Inflammatory macrophage treated with lipopolysaccharide for 1 hour (primary cell): ENCODE measurements at places on chromosomes 2 and 18.

DNA sequence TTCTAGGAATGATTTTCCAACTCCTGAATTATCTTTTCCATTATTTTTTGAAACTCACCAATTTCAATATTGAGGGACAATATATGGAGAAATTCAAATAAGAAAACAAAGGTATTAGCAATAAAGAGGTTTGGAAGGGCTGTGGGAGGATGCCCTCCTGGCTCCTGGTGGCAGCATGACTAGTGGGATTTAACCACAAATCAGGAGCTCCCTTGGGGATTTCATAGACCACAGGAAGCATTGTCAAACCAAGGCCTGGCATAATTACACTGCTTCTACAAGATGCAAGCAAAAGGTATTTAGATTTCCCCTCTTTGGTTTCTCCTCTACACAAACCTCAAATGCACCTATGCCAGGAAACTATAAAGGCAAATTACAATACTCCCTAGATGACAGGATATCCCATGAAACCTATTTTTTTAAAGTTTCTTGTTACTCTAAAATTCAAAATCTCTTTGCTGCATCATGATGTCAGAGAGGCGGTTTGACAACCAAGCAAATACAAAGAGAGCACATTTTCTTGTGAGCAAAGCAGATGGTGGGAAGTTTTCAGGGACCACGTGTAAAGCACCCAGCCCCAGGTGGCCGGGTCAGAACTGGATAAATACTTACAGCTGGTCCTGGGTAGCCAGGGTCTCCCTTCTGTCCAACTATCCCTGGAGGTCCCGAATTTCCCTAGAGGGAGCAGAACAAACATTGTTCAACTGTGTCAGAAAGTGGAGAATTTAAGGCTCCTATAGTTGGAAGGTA is 67.9 kb downstream of the COL6A3 start:
- DNase-seq = no peak

DNA sequence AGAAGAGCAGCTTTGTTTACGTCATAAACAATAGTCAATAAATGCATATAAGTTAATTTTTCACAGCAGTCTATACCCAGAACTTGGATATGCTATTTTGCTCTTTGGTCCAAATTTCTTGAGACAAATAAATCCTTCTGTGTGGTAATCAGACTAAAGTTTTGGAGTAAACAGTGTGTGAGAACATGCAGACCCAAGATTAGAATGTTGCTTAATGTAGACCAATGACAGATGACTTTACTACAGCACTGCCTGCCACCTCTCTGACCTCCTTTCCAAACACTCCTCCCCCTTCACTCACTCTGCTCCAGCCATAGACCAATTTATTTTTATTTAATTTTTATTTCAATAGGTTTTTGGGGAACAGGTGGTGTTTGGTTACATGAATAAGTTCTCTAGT is 115.3 kb upstream of the TANK start:
- no peak for DNase-seq

GRCh38 chr18:56139792-56140254 is 498.6 kb downstream of the TXNL1 start:
- DNase-seq = no peak

DNA sequence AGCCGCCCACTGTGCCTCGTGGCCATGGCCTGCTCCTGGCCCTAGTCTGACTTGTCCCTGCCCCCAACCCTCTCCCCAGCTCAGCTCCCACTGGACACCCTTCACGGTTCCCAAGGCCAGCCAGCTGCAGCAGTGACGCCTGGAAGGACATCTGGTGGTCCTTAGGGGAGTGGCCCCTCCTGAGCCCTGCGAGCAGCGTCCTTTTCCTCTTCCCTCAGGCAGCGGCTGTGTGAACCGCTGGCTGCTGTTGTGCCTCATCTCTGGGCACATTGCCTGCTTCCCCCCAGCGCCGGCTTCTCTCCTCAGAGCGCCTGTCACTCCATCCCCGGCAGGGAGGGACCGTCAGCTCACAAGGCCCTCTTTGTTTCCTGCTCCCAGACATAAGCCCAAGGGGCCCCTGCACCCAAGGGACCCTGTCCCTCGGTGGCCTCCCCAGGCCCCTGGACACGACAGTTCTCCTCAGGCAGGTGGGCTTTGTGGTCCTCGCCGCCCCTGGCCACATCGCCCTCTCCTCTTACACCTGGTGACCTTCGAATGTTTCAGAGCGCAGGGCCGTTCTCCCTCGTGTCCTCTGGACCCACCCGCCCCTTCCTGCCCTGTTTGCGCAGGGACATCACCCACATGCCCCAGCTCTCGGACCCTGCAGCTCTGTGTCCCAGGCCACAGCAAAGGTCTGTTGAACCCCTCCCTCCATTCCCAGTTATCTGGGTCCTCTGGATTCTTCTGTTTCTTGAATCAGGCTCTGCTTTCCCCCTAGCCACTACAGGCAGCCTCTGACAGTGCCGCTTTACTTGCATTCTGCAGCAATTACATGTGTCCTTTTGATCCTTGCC is 35.8 kb downstream of the ANO7 start:
- no peak for DNase-seq

- no peak for DNase-seq
Measured at GRCh38 chr18:42064109-42064508, 109.1 kb downstream of the PIK3C3 start.

DNA sequence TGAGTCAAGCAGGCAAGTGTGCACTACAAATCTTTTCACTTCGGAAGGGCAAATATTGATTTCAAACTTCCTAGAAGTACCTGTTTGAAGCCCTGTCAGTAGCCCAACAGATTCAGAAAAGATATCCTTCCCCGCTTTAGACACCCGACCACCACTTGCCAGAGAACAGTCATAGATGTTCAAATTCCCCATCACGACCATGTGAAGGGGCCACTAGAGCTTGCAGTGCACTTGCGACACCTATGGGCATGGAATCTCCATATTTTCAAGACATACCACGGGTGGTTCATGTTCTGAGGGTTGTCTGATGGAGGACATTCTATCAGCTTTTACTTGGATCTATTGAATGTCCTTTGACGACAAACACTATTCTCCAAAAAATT is 23.8 kb downstream of the GNLY start:
- DNase-seq = peak; percentile 61

DNA sequence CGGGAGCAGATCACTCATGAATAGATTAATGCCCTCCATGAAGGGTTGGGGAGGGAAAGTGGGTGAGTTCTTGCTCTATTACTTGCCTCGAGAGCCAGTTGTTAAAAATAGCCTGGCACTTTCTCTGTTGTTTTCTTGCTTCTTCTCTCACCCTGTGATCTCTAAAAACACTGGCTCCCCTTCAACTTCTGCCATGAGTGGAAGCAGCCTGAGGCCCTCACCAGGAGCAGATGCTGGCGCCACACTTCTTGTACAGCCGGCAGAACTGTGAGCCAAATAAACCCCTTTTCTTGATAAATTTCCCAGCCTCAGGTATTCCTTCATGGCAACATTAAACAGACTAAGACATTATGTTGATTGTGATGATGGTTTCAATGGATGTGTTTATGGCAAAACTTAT is 307.0 kb downstream of the PIEZO2 start:
- no peak for DNase-seq

DNA sequence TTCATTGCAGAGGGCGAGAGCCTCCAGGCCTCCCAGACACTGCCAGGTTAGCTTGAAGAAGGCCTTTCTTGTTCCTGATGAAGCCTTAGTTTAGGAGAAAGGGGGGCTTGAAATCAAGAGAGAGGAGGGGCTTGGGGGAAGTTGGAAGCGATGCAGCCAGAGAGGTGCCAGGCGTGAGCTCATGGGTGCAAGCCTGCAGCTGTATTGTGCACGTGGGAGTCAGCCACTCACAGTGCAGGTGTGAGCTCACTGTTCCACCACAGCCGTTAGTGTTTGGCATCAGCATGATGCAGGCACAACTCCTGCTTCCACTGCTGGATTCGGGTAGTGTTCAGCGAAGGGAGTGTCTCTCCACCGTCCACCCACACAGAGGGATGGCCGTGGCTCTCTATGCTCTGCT is 68.4 kb upstream of the ALPP start:
- no peak for DNase-seq

DNA sequence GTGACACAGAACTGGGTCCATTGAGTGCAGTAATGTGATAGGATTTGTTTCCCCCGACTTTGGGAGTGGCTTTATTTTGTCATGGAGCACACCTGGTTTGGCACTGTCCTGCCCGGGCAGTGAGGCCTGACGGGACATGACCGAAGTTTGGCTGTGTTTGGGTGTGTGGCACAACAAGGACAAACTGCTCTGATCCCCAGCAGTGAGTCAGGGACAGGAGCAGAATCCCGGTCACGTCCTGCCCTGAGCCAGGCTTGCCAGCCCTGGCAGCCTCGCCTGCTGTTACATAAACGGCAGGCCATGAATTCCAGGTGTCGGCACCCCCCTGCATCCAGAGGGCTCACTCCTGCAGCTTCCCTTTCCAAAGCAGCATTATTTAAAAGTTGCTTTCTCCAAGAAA is 45.7 kb downstream of the IMPA2 start:
- DNase-seq = no peak

DNA sequence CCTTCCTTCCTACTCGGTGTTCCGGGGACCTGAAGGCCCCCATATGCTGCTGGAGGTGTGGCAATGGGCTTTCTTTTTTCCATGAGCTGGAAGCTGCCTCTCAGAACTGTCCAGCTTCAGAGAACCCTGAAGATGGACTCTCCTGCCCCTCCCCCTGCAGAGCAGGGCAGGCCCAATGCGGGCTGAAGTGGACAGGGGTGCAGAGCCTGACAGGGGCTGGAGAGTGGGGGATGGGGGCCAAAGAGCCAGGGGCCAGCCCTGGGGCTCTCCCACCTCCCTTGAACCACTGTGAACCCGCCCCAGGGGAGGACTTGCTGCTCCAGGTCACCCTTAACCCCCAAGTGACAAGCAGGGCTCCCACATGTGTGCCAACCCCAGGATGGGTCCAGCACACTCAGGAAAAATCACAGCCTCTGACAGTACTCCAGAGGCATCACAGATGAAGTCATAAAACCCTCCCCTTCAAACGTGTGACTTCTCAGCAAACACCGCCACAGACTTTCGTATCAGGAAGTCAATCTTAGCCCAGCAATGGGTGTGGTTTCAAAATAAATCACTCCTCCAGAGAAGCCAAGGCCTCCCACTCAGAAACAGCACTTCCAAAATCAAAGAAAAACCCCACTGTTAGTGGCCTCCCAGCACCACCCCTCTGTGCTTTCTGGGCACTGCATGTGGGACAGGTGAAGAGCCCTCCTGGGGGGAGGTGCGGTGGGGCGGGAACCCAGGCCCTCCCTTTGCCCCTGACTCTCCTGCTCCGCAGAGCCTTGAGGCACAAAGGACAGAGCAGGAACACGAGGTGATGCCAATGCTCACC is 135.8 kb downstream of the HDAC4 start:
- peak; percentile 79 for DNase-seq

GRCh38 chr18:73531601-73532000 is 616.0 kb downstream of the FBXO15 start:
- no peak for DNase-seq

DNA sequence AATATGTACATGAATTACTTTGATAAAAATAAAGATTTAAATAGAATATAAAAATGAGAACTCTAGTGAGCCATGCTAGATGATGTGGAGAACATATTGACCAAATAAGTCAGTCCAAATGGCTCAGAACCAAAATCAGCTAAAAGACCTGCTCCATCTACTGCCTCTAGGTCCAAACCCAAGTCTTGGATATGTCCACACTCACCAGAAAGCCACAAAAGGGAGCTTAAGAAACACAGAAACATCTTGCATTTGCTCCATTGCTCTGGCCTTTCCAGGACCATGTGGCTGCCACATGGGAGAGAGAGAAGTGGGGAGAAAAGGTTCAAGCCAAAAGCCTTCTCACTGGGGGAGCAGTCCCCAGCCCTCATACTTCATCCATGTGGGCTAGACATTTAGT is 272.5 kb downstream of the DYSF start:
- DNase-seq = no peak

DNA sequence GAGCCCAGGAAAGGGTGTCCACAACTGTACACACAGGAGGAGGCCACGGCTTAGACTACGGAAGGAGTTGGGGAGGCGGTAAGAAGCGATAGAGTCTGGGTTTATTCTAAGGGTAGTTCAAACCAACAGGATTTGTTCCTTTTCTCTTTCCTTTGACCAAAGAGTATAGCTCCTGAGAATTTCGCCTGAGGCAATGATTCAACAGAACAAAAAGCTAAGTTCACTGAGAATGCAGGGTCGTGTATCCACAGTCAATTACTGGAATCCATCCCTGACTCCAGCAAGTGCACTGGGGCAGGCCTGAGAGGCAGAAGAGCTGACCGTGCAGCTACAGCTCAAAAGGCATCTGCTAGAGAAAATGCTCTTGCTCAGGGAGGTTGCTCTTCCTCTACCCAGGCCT is 140.9 kb downstream of the TFCP2L1 start:
- no peak for DNase-seq

GRCh38 chr2:225893151-225893550 is 493.6 kb downstream of the NYAP2 start:
- no peak for DNase-seq

DNA sequence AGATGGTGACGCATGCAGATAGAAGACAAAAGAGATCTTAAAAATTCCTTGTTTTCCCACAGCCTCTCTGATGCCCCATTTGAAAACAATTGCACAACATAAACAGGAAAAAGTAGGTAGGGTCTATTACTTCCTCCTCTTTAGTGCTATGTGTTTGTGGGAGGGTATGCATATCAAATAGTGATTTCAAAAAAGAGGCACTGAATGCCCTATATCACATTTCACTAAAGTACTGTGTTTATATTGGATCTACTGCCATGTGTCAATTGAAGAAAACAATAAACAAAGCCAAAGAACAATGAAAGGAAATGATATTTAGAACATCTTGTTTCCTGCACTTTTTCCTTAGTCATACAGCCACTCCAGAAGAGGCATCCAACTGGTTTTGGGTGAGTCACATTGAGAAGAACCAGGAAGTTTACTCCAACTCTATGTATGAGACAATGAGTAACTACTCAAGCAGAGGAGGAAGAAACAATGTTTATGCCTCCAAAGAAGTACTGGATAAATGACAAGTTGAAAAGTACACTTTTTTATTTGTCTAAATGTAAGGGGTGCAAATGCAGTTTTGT is 583.6 kb downstream of the FBXO15 start:
- no peak for DNase-seq

DNA sequence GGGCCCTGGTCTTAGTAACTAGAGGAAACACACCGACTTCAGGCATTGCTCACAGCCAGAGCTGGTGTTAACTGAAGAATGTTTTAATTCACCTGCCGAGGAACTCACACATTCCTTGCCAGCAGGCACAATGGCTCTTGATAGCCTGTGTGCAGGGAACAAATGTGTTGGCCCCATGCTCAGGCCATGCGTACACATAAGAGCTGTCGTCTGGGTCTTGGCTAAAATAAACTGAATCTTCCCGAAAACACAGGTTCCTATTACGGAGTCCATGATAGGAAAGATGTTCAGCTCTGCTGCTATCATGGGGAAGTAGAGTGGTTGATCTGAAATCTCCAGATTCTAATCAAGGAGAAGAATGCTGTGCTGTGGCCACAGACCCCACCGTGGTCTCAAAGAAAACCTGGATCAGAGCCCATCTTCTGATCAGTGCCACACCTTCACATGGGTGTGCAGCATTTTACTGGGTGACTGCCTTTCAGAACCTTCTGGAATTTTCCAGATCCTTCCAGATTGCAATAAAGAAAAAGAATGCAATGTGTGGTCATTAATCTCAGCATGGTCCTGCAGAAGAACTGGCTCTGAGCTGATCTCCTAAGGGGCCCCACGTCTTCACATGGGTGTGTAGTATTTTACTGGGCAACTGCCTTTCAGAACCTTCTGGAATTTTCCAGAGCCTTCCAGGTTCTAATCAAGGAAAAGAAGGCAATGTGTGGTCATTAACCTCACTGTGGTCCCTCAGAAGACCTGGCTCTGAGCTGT is 17.2 kb downstream of the MBP start:
- DNase-seq = no peak

GRCh38 chr18:47632970-47633635 is 297.4 kb downstream of the SMAD2 start:
- no peak for DNase-seq

GRCh38 chr2:219111375-219112061 is 49.1 kb downstream of the NHEJ1 start:
- DNase-seq = no peak
